HTR-8/SVneo (cell line): ENCODE measurements at places on chromosomes 12 and 14.

DNA sequence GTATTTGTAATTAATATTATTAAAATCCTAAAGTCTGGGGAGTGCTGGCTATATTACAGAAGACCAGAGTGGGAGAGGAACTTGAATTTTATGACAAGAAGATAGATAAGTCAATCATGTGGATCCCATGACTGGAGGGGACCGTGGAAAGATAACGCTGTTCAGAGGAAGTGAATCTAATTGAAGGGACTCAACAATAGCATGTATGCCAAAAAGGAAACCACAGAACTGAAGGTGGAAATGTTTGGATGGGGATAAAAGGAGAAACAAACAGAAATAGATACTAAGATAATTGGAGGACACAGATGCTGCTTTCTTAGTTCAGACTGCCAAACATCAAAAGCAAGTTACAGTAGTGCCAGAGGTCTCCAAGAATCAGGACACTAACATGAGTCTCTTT is 21.1 kb downstream of the OR6J1 start:
- DNase-seq = no peak

DNA sequence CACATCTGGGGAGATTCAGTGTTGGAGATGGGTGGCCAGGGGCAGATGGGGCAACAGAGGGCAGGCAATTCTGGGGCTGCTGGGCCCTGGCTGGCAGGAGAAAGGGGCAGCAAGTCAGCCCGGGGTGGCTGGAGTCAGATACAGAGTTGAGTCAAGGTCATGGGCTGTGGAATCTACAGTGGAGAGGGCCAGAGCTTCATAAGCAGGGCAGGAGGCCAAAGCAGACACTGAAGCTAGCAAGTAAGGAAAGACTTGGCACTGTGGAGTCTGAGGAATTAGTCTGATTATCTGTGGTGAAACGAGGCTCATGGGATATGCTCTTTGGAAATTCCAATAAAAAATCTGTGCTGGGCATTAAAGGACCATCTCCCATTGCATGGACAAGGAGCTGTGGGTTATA is 95.5 kb downstream of the TMX1 start:
- DNase-seq = no peak

- no peak for DNase-seq
Observed at GRCh38 chr14:80315681-80316080, 104.4 kb upstream of the DIO2 start.

- DNase-seq = no peak
Observed at GRCh38 chr14:31543969-31544799, 17.0 kb upstream of the NUBPL start.

GRCh38 chr14:44422699-44423098 is 84.4 kb downstream of the FSCB start:
- no peak for DNase-seq

- DNase-seq = no peak
Observed at GRCh38 chr12:32098112-32098511, 8.5 kb upstream of the BICD1 start.

DNA sequence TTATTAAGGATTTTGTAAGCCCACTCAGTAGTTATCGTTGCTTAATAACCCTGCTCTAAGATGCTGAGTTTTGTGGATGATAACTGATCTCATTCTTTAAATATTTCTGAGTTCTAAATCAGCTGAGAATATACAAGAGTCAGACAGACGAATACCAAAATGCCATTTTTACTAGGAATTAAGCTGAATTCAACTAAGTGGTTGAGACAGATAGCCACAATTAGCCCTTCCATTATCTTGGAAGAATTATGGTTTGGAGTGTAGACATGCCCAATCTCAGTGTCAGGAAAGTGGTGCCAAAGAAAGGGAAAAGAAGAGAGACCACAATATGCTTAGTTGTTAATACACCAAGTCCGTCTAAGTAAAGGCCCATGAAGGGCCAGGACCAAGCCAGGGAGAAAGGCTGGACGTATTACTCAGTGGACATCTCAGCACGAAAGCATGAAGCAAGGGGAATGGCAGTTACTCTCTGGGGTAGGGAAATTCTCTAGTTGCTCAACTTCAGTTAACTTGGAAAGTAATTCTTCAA is 58.6 kb downstream of the KCNA5 start:
- no peak for DNase-seq

DNA sequence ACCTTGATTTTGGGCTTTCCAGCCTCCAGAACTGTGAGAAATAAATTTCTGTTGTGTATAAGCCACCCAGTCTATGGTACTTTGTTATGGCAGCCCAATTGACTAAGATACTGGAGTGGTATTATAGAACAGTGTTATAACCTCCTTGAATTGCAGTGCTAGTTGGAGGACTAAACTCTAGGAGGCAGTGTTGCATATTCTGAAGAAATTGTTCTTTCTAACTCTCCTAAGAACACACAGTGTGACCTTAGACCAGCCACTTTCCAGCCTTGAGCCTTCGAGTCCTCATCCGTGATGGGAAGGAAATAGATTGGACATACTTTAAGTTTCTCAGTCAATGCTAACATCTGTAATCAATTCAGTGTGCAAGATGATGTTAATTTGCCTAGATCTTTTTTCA is 22.4 kb upstream of the LRRC10 start:
- no peak for DNase-seq

- DNase-seq = no peak
Observed at GRCh38 chr14:101476258-101476915, 84.9 kb upstream of the DIO3 start.

DNA sequence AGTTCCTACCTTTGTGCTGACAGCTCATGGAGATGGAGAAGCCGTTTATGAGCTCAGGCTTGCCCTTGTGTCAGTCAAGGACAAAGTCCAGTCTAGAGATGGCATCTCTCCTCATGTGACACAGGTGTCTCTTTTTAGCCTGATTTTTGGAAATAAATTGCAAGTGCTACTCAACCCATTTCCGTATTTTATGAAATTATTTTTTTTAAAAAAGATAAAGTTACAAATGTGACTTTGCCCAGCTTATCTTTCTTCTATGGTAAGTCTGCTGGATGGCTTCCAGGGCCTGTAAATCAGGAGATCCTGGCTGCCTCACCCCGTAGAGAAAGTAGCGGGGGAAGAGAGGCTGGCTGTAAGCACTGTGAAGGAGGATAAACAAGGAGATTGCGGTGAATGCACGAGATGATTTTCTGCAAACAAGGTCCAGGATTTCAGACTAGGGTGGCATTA is 169.7 kb downstream of the MYRFL start:
- DNase-seq = no peak

DNA sequence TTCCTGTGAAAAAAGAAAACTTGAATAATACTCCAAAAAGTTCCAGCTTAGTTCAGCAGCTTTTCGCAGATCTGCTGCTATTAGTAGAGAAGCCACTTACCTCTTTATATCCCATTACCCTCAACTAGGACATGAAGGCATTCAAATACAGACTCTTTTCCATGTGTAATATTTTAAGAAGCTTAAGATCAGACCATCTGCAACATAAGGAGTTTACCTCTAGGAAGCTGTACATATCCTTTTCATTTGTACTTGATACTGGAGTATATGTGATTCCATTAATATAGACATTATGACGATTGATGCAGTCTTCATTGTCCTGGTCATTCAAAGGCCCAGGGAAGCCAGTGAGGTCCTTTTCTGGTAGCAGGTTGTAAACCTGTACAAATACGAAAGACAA is 20.4 kb downstream of the A2M start:
- no peak for DNase-seq

DNA sequence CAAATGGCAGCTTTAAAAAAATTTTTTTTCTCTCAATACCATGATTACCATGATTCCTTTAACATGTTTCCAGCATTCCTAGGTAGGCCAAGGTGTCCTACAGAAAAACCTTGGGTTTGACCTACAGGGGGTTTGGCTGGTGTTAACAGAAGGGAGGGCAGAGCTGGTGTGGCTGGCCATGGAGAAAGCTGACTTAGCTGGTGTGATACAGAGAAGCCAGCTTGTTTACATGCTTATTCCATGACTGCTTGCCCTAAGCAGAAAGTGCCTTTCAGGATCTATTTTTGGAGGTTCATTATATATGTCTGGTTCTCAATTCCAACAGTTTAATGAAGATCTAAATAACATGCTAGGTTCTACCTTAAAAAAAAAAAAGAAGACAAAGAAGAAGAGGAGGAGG is 68.6 kb downstream of the EEA1 start:
- no peak for DNase-seq

DNA sequence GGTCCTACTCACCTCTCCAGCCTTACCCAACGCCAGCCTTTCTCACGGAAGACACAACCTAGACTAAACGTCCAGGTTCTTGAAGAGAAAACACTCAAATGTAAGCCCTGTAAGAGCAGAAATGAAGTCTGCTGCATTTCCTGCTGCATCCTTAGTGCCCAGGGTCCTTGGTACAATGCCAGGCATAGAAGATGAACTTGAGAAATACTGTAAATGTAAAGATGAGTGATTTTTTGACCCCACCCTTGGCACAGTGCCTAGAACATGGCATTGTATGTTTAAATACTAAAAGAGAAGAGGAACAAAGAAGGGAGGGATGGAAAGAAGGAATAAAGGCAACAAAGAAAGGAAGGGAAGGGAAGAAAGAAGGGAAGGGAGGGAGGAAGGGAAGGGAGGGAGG is 514.6 kb downstream of the MED13L start:
- no peak for DNase-seq

GRCh38 chr12:5742258-5742657 is 202.8 kb downstream of the ANO2 start:
- no peak for DNase-seq

DNA sequence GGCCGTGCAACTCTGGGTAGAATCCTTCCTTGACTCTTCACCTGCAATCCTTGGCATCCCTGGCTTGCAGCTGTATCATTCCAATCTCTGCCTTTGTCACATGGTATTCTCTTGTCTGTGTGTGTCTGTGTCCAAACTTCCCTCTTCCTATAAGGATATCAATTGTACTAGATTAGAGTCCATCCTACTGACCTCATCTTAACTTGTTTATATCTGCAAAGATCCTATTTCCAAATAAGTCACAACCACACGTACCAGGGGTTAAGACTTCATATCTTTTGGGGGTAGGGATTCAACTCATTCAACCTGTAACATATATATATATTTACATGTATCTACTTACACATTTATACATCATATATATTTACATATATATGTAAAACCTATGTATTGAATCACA is 29.6 kb upstream of the RASSF3 start:
- no peak for DNase-seq
